ENCODE measurements at places on chromosomes 16 and 17. TPM values are rescaled to one million over a fixed set of nuclear protein-coding genes. Genes with fewer than 3 reads are reported as not detected.

Gene COX11
- 48.8 TPM for total RNA-seq

Gene SLC22A31
- total RNA-seq: not detected

Gene KRTAP4-6
- not detected for total RNA-seq

Gene DNAI2
- total RNA-seq: not detected

Gene PRSS36
- 5.2 TPM for total RNA-seq

DNA sequence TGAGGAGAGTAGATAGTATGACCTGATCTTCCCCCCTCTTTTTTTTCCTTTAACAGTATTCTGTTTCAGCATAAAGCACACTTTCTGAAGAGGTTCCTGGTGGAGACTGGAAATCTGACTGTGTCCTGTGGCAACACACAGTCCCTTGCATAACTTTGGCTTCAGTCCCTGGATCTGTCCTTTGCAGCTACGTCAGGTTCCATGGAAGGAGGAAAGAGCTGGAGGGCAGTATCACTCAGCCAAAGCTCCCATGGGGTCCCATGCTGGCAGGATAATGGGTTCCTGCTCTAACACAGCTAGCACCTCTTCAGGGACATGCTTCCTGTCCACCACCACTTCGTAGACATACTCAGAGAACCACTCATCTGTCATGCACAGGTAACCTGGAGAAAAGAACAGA, 13.3 kb upstream of the SLC6A4 start:
- DNase-seq: no peak

DNA sequence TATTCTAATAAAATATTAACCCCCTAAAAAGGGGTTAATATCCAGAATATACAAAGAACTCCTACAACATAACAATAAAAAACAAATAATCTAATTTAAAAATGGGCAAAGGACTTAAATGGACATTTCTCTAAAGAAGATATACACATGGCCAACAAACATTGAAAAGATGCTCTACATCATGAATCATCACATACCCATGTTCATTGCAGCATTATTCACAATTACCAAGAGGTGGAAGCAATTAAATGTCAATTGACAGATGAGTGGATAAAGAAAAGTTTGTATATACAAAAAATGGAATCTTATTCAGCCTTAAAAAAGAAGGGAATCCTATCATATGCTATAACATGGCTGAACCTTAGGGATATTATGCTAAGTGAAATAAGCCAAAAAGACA, 36.8 kb downstream of the CPD start:
- DNase-seq: no peak

DNA sequence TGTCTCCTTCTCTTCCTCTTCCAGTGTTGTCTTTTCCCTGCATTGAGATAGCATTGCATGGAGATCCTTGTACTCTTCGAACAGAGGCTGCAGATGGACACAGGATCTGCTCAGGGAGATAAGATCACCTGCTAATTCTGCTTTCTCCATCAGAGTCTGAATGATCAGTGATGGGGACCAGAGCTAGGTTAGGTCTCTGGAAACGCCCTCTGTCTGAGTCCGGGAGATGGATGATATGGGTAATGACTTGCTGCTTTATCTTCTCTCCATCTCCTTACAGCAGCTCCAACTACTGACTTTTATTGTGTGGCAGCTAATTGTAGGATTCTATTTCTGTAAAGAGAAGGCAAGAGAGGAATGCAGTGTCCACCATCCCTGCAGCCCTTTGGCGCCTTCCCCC, 435.6 kb downstream of the WWOX start:
- DNase-seq: no peak

DNA sequence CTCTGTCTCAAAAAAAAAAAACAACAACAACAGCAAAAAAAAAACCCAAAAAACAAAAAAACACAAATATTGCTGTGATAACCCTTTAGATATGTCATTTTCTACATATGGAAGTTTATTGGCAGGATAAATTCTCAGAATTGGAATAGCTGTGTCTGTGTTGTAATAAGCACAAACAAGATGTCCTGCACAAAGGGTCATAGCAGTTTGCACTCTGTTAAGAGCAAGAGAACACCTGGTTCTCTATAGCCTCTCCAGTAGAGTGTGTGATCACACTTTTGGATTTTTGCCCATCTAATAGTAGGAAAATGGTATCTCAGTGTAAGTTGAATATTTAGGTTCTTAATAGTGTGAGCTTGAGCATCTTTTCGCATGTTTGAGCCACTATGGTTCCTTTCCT, 60.4 kb downstream of the USP43 start:
- no peak for DNase-seq

- DNase-seq: no peak
These were observed 3.2 kb upstream of the PHLPP2 start for GRCh38 chr16:71727551-71728324.

DNA sequence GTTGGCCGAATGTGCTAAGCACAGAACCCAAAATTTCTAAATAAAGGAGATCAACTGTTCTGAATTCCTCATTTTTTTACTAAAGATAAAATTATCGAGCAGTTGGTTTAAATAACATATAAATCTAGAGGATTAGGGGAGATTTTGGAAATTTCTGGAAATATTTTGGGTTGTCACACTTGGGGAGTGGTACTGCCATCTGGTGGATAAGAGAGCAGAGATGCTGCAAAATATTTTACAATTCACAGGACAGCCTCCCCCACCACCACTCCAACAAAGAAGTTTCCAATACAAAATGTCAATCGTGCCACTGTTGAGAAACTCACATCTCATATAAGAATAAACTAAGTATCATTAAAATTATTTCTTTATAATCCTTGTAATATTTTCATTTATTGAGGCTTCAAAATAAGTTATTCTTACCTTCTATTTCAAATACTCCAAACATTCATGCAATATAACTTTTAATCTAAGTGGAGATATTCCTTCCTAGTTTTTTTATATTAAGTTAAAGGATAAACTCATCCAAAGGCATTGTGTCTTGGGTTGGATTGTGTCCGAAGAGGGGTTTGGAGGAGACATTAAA, 17.0 kb upstream of the ABCA8 start:
- DNase-seq: no peak

DNA sequence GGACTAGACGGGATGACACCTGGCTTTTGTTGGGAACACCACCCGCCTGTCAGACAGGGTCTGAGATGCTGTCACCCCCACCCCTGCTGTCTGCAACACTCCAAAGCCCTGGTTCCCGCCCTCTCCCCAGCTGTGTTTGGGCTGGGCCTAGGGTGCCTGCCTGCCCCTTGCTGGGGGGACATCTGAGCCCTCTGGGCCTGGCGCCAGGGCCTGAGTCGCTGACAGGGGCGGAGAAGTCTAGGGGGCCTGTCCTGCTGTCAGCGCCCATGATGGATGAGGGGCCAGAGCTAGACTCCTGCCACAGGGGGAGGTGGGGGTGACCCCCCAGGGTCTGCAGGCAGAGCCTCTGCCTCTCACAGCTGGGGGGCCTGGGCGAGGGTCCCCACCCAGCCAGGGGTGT, 7.6 kb upstream of the PKMYT1 start:
- no peak for DNase-seq

Measured in posterior vena cava (tissue), 2 donors.